ENCODE measurements at places on chromosomes 1 and 21.

GRCh38 chr1:89104147-89104546 is 21.8 kb downstream of the GBP2 start:
- DNase-seq = no peak

GRCh38 chr1:22857661-22858060 is 115.0 kb downstream of the LACTBL1 start:
- no peak for DNase-seq

GRCh38 chr1:40872276-40872675 is 10.1 kb upstream of the CITED4 start:
- no peak for DNase-seq

DNA sequence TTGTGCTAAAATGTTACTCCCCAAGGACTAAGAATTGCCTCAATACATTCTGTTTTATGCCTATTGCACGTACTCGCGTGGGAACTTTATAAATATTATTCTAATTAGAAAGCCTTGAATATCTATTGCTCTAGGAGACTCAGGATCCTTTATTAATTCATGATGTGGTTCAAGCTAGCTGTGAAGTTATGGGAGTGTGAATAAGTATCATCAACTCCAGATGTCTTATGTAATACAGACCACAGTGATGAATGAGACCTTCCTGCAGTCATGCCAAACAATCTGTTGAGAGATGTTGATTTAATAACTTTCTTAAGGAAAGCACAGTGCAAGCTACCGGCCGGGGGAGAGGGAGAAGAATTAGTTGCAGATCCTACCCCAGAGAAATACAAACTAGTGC is 519.2 kb upstream of the ZP4 start:
- DNase-seq = no peak

DNA sequence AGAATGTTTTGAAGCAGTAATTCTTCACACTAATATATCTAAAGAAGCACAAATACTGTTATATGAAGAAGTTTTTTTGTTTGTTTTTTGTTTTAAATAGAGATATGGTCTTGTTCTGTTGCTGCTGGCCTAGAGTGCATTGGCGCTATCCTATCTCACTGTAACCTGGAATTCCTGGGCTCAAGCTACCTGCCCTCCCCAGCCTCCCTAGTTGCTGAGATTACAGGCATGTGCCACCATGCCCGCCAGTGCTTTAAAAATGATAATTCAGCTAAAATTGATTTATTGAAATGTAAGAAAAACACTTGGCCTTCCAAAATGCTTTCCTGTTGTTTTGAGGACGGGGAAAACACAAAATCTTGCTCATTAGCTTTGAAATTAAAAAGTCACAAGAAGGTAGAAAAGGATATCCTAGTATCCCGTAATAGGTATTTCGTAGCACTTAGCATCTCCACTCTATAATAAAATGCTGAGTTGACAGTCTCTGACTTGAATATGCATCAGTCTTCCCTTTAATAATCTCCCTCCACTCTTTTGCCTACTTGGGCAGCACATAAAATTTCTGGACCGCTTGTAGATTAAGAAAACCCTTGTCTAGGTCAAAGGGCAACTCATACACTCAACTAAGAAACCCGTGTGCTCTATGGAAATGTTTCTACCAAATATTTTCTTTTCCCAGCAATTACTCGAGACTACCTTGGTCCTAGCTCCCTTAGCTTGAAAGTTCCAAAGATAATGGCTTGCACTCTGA is 1.3 kb downstream of the SCYL3 start:
- DNase-seq = no peak

DNA sequence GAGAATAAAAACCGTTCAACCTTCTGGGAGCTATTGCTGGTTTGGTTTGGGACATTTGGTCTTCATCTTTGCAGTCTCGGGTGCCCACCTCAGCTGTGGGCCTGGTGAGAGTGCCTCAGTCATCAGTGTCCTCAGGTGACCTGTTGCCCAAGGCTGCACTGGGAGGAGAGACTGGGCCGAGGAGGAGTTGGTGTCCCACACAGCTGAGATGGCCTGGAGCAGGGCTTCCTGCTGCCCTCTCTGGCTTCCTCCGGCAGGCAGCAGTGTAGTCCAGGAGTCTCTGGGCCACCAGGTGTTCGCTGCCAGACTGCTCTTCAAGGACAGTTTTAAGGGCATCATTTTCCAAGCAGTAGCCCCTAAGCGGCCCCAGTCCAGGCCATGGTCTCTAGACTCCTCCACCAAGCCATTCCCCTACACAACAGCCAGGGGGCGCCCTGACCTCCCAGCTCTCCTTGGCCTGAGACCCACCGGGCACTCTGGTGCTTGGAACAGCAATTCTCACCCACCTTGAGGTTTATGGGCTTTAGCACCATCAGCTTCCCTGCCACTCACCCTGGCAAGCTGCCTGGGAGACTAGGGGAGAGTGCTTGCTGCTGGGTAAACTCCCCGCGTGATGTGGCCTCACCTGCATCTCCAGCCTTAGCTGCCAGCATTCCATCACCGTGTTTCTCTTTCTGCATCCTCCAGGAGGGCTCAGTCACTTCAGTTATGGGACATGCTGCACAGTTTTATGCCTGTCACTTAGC is 9.1 kb upstream of the SYTL1 start:
- no peak for DNase-seq

- DNase-seq = no peak
These were observed 64.2 kb upstream of the ARHGEF16 start for GRCh38 chr1:3390291-3390690.

DNA sequence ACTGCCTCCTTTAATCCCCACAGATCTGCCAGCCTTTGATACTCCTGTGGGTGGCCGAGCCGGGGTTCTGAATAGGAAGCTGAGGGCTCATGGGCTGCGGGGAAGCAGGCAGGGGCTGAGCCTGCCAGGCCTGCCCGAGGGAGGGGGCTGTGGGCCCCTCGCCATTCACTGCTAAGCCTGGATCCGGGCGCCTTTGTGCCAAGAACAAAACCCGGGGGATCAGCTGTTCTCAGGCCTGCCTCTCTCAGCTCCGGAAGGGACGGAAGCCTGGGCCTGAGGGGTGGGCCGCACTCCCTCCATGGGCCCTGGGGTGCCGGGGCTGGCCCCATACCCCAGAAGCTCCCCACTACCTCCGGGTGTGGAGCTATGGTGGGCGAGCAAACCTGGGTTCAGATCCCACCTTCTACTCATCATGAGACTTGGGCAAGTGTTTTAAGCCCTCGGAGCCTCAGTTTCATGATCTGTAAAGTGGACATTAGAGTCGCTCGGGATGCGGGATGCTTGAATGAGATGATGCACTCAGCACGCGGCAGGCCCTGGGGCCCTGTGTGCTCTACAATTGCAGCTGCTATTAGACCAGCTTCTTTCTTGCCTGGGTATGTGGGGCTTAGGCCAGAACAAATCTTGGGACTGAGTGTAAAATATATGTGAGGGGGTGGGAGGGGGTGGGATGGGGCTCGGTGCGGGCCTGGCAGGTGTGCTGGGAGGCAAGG is 19.2 kb upstream of the EPHA2 start:
- DNase-seq = no peak

DNA sequence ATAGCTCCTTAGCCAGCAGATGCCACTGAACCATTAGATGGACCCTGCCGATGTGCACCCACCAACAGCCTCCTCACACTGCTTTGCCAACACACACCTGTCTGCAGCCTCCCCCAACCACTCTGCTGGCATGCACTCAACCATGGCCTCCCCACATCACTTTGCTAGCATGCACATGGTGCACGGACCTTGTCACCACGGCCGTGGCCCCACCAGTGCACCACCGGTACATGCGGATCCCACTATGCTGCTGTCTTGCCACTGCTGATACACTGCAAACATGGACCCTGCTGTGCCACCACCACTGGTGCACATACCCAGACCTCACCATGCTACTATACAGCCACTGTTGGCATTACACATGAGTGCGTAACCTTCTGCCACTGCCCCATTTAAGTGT is 66.1 kb downstream of the HFM1 start:
- no peak for DNase-seq

DNA sequence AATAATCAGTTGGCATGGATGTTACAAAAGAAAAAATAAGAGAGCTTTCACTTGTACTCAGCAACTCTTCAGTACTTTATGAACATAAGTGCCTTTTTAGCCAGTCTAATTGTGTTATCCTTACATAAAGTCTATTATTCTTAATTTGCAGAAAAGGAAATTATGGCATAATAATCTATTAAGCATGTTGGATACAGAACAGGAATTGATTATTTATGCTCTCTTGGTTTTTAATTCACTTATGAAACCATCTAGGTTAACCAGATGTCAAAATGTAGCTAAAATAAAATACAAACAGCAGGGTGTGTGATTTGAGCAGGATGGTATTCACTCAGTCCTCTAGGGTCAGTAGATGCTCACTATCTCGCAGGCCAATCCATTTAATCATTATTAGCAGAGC is 79.7 kb downstream of the PLPPR5 start:
- no peak for DNase-seq

DNA sequence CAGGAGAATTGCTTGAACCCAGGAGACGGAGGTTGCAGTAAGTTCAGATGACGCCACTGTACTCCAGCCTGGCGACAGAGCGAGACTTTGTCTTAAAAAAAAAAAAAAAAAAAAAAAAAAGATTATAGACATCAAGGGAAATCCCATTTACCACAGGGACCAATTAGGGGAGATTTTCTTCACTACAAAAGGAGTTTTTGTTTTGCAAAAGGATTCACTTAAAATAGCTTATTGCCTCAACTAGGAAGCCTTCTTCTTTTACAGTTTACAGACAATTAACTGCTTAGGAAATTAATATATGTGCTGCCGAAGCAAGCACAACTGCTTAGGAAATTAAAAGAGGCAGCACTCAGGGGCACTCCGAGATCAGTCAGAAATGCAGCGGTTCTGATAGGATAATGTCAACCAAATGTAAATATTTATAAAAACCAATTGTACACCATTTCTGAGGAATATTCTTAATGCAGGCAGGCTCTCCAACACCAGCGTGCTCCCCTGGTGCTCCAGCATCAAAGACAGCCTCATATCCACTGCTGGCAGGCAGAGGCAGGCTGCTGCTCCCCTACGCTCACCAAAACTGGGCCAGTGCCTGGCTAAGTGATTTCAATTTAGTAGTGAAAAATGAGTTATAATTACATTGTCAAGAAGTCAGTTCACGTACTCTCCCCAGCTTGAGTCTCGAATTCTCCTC is 107.9 kb upstream of the RAB4A start:
- DNase-seq = no peak

GRCh38 chr1:158613764-158614163 is 8.7 kb downstream of the OR10Z1 start:
- no peak for DNase-seq

- no peak for DNase-seq
These were observed 66.9 kb downstream of the PRDM16 start for GRCh38 chr1:3135744-3136455.

DNA sequence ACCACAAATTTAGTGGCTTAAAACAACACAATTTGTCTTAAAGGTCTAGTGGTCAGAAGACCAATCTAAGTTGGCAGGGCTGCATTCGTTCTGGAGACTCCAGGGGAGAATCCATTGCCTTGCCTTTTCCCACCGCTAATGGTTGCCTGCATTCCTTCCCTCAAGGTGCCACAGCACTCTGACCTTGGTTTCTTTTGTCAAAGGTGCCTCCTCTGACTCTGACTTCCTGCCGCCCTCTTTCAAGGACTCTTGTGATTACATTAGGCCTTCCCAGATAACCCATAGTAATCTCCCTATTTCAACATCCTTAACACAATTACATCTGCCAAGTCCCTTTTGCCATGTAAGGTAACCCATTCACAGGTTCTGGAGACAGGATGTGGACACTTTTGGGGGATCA is 145.3 kb downstream of the S1PR1 start:
- DNase-seq = no peak

GRCh38 chr1:117698398-117699160 is 92.7 kb downstream of the TENT5C start:
- no peak for DNase-seq

DNA sequence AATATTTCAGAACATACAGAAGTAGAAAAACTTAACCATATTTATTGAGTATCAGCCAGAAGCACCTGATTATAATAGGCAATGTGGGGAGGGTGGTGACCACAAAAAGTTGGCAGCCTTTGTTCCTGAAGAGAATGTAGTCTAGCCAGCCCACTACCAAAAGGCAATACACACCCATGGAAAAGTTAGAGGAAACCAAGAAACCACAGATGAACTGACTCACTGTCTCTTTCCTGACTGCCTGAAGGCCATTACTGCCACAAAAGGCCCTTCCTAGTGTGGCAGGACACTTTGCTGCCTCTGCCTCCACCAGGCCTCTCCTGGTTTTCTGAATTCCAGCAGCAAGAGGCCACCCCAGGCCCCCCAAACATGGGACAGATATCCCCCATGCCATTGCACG is 14.6 kb upstream of the PROX1 start:
- no peak for DNase-seq

DNA sequence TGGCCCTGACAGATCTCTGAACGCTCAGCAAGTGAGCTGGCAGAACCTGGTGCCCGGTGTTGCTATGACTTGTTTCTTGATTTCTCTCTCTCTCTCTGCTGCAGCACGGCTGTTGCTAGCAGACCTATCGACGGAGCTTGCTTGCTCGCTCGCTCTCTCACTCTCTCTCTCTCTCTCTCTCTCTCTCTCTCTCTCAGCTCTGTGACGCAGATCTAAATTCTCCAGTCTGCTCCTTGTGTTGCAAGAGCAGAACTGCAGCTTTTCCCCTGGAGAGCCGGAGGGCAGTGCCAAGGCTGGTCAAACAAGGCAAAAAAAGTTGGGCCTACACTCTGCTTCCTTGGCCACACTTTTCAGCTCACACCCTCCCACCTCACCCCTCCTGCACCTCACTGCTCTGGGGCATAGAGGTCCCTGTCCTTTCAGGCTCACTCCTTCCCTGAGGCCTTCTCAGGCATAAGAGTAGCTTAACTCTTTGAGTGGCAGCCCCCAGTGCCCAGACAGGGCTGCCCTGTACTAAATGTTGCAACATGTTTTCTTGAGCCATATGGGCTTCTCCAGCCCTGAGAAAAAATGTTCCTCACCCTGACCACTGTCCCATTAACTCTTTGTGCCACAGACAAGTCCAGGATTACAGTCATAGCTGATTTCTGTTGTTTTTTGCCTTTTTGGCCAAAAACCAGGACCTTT is 72.2 kb downstream of the CD46 start:
- DNase-seq = peak; percentile 23

DNA sequence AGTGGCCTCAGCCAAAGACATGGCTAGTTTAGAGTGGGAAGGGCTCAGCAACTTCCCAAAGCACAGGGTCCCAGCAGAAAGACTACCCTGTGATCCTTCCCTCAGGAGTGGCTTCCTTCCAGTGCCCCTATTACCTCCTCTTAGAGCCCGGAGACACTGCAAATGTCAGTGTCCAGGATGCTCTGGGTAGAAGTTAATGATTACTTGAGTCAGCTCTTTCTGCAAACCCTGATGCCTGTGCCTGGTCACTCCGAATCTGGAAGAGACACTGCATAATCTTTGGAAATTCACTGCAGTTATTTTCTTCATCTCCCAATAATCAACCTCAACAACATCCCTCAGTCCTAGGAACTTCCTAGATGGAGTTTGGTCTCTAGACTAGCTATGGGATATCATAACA is 27.2 kb upstream of the MGST3 start:
- DNase-seq = no peak

- no peak for DNase-seq
These were observed 50.0 kb downstream of the LACTBL1 start for GRCh38 chr1:22922640-22923039.

DNA sequence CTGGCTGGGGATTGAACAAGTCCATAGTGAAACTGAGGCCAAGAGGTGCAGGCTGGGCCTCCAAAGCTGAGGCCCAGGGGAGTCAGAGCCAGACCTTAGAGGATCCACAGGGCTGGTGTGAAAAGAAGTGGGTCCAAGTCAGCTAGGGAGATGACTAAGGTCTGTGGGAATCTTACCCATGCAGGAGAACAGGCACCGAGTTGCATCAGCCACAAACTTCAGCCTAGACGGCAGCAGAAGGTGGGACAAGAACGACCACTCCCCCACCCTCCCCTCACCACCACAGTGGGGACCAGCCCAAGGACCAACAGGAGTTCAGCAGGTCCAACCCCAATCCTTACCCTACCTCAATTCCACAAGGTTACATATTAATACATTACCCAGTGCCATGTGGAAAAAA is 282.3 kb downstream of the TTLL7 start:
- DNase-seq = no peak

All from stimulated activated CD8-positive, alpha-beta memory T cell treated with anti-CD3 and anti-CD28 coated beads, Interleukin-2, amount 100 ng/mL, for 48 hours (primary cell).